ENCODE measurements at places on chromosomes 5 and 9.

DNA sequence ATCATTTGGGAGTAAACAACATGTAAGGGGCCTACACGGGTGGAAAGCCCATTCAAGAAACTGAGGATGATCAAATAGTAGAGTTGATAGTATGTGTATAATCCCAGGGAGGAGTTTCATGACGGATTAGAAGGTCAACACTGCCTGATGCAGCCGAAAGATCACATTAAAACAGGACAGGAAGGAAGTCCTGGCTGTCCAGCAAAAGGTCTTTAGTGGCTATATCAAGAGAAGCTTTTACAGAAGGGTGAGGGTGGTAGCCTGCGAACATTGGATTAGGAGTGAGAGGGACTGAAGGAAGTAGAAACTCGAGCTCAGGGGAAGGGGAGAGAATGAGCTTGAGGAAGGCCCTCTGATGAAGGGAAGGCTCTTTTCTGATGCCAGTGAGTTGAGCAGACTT is 36.0 kb downstream of the DOCK8 start:
- DNase-seq = no peak

DNA sequence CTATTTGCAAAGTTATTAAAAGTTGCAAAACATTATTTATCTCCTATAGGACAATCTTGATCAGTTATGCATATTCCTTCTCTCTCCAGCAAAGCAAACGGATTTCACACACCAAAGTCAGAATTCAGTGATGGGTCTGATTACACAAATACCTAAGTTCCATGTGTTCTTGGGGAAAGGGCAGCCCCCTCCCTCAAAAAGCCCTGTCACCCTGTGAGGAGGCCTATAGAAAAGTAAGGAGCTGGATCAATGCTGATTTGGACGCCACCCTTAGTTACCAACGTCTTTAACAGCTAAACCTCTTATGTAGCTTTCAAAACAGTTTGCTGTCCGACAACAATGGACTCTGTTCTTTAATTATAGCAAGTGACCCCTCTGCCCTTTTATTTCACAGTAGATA is 6.4 kb downstream of the ZNF608 start:
- no peak for DNase-seq

DNA sequence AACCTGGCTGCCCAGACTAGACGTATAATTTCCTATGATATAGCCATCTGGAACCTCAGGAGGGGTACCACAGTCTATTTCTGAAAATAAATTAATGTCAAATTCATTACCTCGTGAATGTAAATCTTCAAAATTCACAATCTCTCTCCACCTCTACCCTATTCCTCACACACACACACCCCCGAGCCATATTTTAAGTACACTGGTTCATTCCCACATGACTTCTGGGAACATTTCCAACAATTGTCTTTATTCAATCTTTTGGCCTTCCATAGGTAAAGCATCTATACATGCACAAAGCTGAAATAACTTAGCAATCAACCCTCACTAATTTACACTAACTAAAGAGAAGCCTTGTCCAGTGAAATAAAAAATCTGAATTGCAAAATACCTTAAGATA is 32.7 kb downstream of the SUSD1 start:
- no peak for DNase-seq

- DNase-seq = no peak
Observed at GRCh38 chr9:22105005-22105722, 96.1 kb upstream of the CDKN2B start.

GRCh38 chr5:141558150-141558549 is 60.6 kb downstream of the DIAPH1 start:
- no peak for DNase-seq

- DNase-seq = no peak
Observed at GRCh38 chr9:134433101-134433500, 106.8 kb downstream of the RXRA start.

Data from HuH-7.5 (cell line).